BE2C (cell line): ENCODE measurements at places on chromosomes 5 and 9.

DNA sequence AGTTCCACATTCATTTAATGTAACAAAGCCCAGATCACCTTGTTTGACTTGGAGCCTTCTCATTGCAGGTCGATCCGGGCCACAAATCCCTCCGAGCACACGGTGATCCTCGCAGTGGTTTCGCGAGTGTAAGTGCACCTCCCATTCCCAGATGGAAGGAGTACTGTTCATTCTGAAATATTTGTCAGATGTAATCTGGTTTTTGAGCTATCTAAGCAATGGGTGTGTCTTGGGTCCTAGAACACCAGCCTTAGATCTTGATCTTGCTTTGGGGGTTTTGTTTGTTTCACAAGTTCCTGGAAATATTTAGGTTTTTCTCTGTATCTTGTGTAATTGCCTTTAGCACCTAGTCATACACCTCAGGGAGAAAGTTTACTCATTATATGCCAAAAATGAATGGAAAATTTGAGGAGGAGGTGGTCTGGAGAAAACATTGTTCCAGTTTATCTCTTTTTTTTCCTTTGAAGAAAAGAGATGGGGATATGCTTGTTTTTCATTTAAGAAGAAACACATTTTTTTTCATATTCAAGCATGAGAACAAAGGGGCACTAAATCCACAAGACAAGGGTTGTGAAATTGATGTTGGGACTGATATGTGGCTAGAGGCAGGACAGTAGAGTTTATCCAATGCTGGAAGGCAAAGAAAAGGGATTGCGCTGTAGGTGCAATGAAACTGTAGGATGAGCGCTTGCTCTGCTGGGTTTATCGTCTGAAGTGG is 118.6 kb downstream of the PDE8B start:
- DNase-seq: no peak

- no peak for DNase-seq
These were observed 18.9 kb upstream of the PFDN1 start for GRCh38 chr5:140321796-140322195.

GRCh38 chr9:131149688-131150053 is 24.3 kb downstream of the NUP214 start:
- no peak for DNase-seq

GRCh38 chr9:68470067-68470466 is 70.6 kb downstream of the TMEM252 start:
- DNase-seq: no peak

DNA sequence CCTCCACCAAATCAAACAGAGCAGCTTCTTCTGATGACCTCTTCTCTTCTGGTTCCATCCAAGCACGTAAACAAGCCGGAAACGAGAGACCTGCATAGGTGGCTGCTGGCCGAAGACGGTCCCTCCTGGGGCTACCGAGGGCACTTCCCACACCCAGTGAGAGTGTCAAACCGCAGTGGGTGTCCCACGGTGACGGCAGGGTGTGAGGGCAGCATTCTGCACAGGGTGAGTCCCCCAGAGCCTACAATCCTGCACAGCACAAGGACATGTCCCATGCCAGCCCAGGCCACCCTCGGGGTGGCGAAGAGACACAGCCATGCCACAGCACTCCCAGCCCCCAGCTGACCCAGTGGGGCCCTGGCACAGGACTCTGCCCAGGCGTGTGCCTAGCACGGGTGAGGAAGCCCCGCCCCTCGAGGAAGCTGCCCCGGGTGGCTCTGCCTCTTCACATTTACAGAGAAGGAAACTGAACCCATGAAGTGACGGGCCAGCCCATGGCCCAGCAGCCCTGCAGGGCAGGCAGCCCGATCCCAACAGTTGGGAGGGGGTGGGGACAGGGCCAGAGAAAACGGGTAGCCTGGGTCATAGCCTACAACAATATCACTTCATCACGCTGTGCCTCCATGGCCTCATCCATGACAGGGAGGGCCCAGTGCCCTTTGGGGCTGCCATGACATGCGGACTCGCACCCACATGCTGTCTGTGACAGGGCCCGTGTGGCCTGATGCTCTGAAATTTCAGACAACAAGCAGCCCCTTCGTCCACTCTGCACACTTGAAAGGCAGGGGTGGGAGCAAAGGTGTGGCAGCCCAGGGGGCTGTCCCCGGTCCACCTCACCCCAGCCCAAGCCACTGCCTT is 43.2 kb downstream of the SEMA4D start:
- no peak for DNase-seq

- no peak for DNase-seq
These were observed 284.5 kb downstream of the SH3GL2 start for GRCh38 chr9:17863213-17863883.
